ENCODE measurements at places on chromosomes 12 and 14.
A peak's percentile ranks its signal among the peaks of the same experiment; 100 is the strongest.

GRCh38 chr12:130007771-130008170 is 103.9 kb upstream of the TMEM132D start:
- DNase-seq: no peak

DNA sequence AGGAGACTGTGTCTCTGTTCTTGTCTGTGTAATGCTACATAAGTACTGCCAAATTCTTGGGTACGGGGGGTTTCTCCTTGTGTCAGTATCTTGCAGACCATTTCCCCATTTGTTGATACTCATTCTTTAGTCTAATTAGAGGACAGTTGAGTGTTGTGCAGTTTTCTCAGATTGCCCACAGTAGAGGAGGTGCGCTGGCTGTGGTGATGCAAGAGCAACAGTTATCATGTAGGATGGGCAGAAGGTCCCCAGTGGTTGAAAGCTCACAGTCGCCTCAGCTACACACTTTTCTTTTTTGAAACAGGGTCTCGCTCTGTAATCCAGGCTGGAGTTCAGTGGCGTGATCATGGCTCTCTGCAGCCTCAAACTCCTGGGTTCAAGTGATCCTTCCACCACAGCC is 37.8 kb upstream of the ATP2A2 start:
- DNase-seq: no peak

DNA sequence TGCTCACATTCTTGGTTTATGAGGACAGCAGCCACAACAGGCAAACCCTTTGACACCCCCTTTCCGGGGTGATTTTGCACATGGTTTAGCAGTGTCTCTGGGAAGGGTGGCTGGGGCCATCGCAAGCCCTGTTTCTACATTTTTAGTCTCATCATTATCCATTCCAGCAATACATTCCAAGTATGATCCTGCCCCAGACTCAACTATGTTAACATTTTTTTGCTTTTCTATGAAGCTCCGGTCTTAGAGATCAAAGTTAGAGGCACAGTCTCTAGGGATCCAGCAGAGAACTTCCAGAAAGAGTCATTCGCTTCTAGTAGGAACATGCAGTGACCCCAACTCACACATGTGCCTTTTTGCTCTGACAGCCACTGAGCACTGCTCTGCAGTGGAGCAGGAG is 130.9 kb downstream of the TBX5 start:
- DNase-seq: no peak

GRCh38 chr12:15963271-15963670 is 52.1 kb downstream of the DERA start:
- no peak for DNase-seq

DNA sequence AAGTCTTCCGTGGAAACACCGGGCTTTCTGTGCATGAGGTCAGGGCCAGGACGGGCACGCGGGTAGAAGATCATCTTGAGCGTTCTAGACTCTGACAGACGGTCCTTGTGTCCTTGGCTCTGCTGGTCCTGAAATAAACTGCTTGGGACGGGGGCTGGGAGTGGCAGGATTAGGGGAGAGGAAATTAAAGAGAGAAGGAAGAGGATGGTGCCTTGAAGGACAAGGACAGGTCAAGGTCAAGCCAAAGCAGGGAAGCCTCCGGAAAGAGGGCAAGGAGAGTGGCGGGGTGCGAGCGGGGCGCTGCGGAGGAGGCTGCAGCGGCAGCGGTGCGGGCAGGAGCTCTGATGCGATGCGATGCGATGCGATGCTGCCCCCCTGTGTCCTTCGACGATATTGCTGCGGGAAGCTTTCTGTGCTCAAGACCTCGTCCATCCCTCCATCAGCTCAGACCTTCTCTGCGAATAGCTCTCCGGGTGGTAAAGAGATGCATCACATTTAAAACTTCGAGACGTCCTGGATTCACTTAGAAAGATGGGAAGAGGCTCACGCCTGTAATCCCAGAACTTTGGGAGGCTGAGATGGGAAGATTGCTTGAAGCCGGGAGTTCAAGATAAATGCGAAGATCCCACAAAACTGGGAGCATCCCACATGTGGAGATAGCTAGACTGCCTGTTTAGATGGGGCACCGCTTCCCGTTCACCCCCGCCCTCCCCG is 110.1 kb upstream of the TMEM132D start:
- DNase-seq: peak; percentile 44

DNA sequence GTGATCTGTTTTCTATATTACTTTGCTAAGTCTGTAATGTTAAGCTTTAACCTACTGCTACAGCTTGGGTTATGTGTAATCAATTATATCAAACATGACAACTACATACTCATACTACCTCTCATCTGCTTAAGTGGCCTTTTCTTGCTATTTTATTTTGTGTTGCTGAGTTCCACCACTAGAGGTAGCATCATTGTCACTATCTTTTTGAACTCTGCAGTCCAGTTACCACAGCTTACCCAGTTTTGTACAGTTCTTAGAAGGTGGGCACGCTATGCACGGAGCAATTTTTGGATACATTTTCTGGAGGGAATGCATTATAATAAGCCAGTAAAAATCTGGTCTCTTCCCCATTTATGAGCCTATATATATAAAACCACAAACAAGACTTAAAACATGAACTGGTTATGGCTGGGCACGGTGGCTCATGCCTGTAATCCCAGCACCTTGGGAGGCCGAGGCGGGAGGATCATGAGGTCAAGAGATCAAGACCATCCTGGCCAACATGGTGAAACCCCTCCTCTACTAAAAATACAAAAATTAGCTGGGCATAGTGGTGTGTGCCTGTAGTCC is 48.5 kb downstream of the SAV1 start:
- no peak for DNase-seq

- no peak for DNase-seq
Observed at GRCh38 chr12:51953864-51954263, 2.4 kb downstream of the ACVR1B start.

DNA sequence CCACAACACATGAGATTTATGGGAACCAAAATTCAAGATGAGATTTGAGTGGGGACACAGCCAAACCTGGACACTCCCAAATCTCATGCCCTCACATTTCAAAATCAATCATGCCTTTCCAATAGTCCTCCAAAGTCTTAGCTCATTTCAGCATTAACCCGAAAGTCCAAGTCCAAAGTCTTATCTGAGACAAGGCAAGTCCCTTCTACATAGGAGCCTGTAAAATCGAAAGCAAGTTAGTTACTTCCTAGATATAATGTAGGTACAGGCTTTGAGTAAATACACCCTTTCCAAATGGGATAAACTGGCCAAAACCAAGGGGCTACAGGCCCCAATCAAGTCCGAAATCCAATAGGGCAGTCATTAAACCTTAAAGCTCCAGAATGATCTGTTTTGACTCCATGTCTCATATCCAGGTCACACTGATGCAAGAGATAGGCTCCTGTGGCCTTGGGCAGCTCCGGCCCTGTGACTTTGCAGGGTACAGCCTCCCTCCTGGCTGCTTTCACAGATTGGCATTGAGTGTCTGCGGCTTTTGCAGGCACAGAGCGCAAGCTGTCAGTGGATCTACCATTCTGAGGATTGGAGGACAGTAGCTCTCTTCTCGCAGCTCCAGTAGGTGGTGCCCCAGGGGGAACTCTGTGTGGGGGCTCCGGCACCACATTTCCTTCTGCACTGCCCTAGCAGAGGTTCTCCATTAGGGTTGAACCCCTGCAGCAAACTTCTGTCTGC is 60.1 kb downstream of the LRIG3 start:
- DNase-seq: no peak

- no peak for DNase-seq
Observed at GRCh38 chr14:92832137-92832700, 38.1 kb downstream of the GOLGA5 start.

- no peak for DNase-seq
Observed at GRCh38 chr14:68695326-68695768, 97.5 kb downstream of the ZFP36L1 start.

DNA sequence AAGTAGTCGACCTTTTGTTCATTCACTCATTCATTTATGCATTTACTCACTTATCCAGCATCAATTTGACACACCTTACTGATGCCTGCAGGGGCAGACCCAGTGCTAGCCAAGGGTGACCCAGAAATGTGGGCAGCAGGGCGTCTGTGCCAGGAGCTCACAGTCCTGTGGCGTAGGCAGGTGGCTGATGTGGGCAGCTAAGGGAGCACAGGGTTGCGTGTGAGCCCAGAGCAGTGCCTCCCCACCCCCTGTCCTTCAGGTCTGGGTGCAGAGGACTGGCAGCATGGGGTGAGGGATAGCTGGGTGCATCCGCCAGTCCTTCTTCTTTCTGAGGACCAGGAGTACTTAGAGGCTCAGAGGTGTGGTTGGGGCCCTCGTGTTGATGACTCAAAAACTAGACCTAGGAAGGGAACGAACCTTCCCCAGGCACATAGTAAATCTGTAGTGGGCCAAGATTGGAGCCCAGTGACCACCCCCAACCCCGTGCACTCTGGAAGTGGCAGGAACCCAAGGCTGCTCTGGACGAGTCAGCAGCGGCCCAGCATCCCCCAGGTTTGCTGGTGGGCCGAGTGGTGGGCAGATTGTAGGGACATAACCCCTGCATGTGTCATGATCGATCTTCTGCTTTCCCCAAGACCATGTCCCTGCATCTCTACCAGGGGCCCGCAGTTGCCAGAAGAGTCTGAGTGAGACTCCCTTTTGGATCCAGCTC is 63.9 kb downstream of the BEGAIN start:
- DNase-seq: no peak

GRCh38 chr12:6724409-6724797 is 557 bp downstream of the COPS7A start:
- DNase-seq: no peak

DNA sequence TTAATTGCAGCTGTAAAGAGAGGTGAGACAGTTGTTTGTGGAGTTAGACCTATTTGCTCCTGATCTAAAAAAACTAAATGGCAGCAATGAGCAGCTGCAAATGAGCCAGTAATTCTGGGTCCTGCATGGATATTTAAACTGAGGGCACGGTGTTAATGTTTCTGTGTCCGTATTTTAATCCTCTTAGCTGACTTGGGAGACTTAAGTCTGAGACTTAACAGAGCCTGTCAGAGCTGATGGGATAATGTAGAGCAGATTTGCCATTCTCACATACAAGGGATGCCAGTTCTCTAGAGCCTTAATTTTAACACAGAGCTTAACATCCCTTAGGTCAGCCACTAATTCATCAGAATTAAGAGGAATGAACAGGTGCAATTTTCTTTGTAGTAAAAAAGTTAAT is 178.6 kb upstream of the PDE3A start:
- DNase-seq: no peak

DNA sequence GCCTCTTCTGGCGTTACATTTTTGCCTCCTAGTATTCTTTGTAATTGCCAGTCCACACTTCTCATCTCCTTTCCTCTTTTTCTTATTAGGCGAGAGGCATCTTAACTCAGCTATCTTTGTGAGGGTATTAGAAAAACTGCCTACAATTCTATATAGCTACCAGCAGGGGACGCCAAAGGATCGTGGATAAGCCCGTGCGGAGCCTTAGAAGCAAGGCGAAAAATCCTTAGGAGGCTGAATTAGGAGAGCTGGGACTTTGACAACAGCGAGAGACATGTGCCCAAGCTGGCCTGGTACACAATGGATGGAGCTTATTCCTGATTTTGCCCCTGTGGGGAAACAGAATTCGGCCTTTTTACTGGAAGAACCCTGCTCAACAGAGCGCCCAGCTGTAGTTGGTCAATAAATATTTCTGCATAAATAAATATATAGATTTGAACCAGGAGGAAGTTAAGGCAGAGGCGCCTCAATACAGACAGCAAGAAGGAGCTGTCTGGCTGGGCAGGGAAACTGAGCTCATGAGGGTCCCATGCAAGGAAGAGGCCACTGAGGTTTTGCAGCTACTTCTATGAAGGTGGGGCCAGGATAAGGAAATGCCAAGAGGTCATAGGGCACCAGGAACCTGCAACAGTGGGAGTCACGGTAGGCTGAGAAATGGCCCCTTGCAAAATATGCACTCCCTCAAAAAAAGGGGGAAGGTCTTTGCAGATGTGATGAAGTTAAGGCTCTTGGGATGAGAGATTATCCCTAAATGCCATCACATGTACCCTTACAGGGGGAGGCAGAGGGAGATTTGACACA is 14.6 kb upstream of the RBM19 start:
- DNase-seq: peak; percentile 34

- DNase-seq: no peak
Observed at GRCh38 chr12:52686756-52687487, 6.7 kb upstream of the KRT1 start.

- DNase-seq: no peak
Observed at GRCh38 chr12:124428136-124428791, 133.4 kb downstream of the RFLNA start.

DNA sequence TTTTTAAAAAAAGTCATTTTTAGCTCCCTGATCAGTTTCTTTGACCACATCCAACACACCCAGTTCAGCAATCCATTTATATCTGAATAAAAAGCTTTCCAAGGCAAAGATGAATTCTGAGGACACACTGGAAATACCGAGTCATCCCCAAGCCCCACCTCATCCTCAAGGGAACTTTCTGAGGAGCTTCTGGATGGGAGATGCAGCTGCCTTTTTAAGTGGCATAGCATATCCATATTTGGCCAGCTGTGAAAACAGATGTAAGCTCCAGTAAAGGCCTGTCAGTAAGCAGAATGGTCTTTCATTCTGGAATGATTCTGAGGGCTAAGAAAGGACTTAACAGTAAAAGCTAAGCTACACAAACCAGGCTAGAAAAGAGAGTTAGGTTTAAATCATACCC is 18.4 kb downstream of the ZFYVE1 start:
- no peak for DNase-seq

GRCh38 chr12:13425766-13426165 is 229.2 kb downstream of the EMP1 start:
- DNase-seq: no peak

DNA sequence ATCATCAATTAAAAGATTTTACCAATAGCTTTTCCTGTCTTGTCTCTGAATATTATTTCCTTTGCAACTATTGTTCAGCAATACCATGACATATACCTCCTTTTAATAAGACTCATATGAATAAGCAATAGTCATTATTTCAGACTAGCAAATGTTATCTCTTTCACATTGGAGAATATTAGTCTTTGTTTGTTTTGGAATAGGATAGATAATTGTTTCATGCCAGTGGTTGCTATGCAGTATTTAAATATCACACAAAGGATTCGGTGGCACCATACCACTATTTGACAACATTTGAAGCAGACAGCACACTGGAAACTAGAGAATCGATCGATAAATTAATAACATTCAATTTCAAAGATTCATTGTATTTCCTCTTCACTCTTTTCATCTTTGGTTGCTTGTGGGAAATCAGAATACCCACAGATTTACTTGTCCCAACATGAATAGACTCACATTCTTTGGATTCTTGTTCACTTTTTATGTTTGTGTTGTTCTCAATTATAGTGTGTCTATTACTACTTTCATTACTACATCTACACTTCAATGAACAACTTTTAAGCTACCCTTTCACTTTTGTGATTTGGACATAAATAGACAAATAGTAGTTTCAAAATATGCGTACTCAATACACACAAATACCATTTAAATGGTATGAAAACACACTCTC is 42.7 kb upstream of the TBPL2 start:
- DNase-seq: no peak

GRCh38 chr12:56987011-56987410 is 19.3 kb downstream of the ZBTB39 start:
- no peak for DNase-seq
